ENCODE measurements at places on chromosomes 16 and 17.

DNA sequence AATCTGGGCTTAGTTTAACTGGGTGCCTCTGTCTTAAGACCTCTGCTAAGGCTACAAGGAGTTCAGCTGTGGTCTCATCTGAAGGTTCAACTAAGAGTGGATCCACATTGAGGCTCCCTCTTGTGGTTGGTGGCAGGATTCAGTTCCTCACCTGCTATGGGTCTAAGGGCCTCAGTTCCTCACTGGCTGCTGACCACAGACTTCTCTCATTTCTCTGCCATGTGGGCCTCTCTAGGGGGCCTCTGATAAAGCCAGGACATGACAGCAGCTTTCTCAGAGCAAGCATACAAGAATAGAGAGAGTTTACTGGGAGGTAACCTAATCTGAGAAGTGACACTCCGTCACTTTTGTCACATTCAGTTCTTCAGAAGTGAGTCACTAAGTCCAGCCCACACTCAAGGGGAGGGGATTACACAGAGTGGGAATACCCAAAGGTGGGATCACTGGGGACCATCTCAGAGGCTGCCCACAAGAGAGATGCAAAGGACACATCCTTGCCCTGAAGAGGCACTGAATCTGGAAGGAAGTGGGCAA, 19.2 kb upstream of the ABAT start:
- no peak for DNase-seq

DNA sequence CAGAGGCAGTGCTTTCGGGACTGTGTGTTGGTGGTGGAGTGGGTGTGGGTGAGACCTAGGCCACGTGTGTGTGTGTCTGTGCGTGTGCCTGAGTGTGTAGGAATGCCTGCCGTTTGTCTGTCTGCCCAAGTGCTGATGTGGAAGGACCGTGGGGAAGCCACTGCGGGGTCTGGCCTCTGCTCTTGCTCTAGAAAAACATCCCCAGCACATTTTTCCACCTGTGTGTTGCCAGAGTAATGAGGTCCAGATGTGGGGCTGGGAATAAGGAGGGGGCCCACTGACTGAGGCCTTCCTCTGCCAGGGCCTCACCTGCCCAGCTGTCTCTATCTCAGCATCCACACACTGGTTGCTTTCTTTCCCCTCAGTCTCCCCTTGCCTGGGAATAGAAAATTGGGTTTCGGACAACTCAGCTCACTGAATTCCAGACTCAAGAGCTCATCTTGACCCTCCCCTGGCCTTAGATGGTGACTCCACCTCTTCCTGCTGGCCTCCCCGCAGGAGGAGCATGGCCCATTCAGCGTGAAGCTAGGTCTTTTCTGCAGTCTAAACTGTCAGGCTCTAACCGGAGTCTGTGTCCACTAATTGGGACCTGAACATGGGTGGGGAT, 7.6 kb downstream of the SGCA start:
- DNase-seq, result no peak

DNA sequence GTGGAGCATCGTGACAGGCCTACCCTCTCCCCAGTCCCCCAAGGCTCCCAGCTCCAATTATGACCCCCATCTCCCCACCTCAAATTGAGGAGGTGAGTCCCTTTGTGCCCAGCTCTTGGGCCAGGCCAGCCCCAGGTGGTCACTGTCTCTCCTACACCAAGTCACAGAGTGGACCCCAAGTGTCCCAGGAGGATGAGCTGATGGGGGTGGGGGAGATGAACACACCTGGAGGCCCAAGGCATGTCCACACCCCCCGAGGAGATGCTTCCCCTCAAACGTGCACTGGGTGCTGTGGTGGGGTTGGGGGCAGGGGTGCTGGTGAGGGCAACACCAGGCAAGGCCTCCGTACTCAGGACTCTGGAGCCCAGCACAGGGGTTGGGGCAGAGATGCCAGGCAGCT, 73.2 kb downstream of the RBFOX3 start:
- DNase-seq, result no peak

GRCh38 chr16:12801511-12802042, 2.1 kb downstream of the CPPED1 start:
- no peak for DNase-seq

- no peak for DNase-seq
These were observed 3.8 kb upstream of the DCAF7 start for GRCh38 chr17:63546308-63547082.

DNA sequence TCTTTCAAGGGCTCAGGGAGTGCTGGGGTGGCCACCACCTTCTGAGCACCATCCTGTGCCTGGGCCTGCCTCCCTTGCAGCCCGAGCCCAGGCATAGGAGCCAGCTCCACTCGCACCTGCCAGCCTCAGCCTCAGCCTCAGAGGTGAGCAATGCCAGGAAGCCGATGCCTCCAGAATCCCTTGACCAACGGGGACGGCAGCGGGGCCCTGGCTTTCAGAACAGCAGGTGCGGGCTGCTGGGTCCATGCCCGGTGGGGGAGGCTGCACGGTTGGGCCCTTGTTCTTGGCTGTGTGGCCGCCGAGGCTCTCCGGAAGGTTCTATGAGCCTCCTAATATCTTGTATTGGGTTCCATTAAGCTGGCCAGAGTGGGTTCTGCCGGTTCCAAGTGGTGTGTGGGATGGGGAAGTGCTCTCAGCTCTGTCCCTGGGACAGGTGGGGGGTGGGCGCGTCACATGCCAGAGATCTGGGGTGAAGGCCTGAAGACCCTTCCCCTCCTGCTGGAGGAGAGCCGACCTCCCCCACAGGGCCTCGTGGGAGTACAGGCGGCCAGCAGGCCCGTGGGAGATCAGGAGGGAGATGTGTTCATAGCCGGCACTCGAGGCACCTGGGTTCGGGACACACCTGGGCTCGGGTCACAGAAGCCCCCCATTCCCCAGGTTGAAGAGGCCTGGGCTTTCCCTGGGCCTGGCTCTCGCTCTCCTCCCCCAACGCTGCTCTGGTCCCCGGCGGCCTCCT, 27.0 kb downstream of the NPTX1 start:
- no peak for DNase-seq

- no peak for DNase-seq
These were observed 21.2 kb upstream of the TAOK1 start for GRCh38 chr17:29368926-29369325.

- no peak for DNase-seq
These were observed 5.4 kb downstream of the HYDIN start for GRCh38 chr16:71225145-71225544.

- no peak for DNase-seq
These were observed 9.8 kb downstream of the FASN start for GRCh38 chr17:82087961-82088837.

DNA sequence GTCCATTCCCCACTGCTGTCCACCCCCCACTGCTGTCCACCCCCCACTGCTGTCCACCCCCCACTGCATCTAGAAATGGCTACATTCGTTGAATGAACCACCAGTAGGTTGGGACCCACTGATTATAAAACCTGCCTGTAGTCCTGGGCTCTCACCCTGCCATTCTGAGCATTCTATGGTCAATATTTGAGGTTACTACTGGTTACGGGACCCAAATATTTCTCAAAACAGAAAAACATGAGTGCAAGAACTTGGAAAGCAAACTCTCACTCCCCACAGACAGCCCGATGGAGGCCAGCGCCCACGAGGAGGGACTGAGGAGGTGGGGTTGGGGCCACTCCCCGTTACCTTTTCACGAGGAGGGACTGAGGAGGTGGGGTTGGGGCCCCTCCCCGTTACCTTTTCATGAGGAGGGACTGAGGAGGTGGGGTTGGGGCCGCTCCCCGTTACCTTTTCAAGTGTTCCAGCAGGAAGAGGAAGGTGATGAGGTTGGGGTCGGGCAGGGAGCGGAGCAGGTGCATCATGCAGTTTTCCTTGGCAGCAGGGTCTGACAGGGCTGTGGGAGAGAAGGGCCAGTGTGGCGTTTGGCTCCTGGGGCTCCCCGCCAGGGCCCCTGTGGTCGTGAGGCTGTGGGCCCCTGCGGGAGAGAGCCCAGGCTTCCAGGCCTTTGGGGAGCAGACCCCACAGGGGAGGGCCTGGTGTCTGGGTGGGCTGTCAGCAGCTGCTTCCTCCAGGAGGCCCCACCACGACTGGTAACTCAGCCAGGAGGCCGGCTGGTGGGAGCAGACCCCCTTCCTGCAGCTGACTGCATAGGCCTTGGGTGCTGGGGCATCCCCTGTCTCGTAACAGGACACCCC, 12.5 kb downstream of the TIMM22 start:
- DNase-seq, result no peak

GRCh38 chr17:48816438-48816773, 623 bp downstream of the TTLL6 start:
- no peak for DNase-seq

GRCh38 chr17:60169921-60170817, 20.4 kb downstream of the CA4 start:
- no peak for DNase-seq

DNA sequence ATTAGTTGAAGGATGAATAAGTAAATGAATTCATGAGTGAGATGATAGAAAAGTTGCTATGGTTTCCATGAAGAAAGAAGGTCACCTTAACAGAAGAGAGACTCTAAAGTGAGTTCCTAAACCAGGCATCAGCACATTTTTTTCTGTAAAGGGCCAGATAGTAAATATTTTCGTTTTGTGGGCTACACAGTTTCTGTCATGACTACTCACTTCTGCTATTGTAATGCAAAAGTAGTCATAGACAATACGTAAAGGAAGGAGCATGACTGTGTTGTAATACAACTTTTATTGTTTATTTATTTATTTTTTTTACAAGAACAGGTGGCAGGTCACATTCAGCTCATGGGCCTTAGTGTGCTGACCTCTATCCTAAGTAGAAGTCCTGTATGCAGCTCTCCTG, 426.1 kb upstream of the DYNLRB2 start:
- no peak for DNase-seq

- no peak for DNase-seq
These were observed 329 bp downstream of the NLK start for GRCh38 chr17:28042721-28043291.

- no peak for DNase-seq
These were observed 14.4 kb upstream of the DOK4 start for GRCh38 chr16:57500578-57501111.

DNA sequence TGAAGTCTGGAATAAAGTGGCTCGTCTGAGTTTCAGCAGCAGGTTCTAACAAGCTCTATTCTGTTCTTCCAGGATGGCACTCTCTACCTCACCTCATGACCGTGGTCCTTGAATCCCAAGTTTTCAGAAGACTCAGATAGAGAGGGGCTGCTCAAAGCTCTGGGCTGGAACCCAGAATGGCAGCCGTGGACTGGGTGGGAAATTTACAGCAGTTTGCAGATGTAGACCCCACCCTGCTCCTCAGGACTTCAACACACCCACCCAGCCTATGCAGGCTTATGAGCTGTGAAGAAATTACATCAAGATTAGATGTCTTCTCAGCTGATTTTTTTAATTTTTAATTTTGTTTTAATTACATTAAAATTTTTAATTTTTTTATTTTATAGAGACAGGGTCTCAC, 59.4 kb downstream of the METRNL start:
- DNase-seq, result no peak

DNA sequence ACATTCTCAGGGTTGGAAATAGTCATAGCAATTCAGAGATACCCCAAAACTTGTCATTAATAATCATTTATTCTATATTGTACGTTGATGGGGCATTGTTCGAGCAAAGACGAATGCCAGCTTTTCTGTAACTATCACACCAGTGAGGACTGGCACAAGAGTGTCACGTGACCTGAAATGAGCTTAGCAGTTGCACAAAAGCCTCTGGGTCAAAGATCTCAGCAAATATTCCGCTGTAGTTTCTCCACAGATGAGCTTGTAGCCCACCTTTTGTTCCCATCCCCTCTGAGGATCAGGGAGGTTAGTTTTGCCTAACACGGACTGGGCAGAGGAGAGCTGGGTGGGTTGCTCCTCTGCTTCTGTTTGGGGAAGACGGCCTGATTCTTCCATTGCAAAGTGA, 18.2 kb downstream of the IRX3 start:
- DNase-seq, result no peak

DNA sequence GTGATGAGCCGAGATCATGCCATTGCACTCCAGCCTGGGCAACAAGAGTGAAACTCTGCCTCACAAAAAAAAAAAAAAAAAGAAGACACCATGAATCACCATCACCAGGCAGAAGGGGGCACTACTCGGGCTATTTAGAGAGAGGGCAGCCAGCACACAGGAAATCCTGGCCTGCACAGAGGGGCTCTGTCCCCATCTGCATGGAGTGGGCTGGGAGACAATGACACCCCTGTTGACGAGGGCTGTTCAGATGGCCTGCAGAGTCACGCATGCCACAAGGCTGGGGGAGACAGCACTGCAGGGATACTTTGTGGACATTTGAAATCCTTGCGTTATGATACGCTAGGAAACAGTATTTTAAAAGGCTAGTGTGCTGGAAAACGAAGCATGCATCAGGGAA, 48.3 kb downstream of the CUEDC1 start:
- DNase-seq, result no peak

DNA sequence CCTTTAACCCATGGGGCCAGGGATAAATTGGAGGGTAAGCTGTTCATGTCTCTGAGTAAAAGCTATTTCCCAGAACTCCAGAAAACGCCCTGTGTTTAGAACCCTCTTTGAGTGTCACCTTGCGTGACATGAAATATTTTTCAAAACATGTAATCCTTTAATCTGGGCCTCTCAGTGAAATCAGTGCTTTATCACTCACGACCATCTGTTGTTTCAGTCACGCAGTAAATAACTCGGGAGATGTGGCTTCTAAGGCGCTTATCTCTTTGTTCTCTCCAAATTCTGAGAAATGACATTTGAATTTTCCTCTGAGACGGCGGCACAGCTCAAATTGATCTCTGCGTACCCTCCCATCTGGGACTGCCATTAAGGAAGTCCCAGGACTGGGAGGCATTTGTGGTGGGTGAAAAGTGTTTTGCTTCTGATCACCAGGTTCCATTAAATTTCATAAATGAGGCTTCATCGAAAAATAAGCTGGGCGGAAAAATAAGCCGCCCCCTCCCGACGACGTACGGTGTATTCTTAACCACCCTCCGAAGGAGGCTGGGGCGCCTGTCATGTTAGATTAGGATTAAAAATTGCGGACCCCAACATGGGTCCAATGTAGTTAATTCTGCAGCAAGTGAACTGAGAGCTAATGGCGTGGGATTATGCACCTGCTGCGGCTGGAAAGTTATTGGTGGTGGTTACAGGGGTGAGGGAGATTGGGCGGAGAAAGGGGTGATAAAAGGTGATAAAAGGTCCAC, 12.7 kb downstream of the WFDC1 start:
- DNase-seq, result no peak

GRCh38 chr17:34851961-34852540, 109.2 kb downstream of the CCT6B start:
- DNase-seq, result no peak

GRCh38 chr16:25691519-25692091, at the start of gene HS3ST4:
Gene HS3ST4 (plus strand): TSS chr16:25691959.
- no peak for DNase-seq

GRCh38 chr17:35376245-35376644, 2.8 kb upstream of the SLFN11 start:
- DNase-seq, result no peak

Measured in ureter (tissue), 1 donor.